ENCODE measurements at places on chromosomes 11 and 22.

DNA sequence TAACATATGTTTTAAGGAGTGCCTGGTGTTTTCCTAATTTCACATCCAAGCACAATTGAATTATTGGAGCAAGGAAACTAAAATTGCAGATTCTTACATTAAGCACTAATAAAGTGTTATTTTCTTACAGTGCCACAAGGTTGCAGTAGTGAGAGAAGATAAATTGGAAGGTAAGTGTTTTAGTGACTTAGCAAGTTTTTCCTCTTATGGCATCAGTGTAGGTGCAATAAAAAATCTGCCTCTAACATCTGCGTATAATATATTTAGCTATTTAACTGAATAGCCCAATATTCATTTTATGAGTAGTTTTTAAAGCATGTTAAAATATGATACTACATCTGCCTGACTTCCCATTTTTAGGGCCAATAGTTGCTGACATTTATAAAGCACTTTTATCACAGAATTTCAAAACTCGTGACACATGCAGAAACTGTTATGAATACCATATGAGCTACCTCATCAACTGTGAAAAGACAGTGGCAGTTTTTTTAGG is 19.0 kb downstream of the POLD3 start:
- DNase-seq, result no peak

- DNase-seq, result no peak
Observed at GRCh38 chr11:117315285-117316196, 515 bp downstream of the BACE1 start.

- no peak for DNase-seq
Observed at GRCh38 chr22:45709060-45709739, 37.6 kb downstream of the ATXN10 start.

DNA sequence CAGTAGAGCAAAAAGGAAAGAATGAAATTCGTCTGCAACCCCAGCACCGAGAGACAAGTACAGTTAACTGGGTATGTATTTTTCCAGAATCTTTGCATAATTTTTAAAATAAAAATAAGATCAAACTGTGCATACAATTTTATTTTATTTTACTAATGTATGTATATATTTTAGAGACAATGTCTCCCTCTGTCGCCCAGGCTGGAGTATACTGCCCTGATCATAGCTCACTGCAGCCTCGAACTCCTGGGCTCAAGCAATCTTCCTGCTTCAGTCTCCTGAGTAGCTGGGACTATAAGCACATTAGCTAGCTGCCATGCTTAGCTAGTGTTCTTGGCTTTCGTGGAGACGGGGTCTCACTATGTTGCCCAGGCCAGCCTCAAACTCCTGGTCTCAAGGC is 18.8 kb upstream of the DRD2 start:
- DNase-seq, result no peak

DNA sequence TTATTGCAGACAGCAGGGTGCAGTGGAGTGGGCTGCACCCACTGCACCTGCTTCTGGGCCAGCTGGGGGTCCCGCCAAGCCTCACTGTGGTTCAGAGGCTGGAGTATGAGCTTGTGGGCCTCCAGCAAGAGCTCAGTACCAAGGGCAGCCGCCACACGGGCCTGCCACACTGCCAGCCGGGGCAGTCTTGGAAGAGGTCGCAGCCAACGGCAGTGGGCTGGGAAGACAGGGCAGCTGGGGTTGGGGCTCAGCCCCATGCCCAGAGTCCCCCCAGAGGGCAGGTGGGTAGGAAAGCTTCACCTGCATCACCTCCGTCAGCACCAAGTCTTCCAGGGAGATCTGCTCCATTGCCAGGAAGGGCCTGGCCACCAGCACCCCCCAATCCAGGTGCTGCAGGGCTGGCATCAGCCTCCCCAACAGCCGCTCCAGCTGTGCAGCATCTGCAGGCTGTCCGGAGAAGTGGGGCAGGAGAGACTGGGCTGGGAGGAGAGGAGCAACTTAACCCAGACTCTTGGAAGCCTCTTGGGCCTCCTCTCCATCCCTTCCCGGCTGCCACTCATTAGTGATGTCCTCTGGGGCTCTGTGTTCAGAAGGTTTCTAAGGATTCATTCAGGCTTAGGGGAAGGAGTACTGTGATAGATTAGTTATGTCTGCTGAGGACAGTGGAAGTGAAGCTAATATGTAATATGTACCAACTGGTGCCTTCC is 1.1 kb upstream of the GSTT4 start:
- DNase-seq, result no peak

DNA sequence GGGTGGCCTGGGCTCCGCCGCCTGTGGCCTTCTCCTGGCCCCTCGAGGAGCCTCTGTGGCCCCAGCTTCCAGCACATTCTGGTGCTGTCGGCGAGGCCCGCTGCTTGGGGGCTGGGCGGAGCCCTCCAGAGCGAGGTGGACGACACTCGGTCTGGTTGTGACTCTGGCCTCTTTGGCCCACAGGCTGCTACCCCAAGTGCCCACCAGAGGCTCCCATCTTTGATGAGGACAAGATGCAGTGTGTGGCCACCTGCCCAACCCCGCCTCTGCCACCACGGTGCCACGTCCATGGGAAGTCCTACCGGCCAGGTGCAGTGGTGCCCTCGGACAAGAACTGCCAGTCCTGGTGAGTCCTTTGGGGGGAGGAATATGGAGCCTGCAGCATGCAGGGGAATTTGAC is 22.4 kb downstream of the MUC5AC start:
- no peak for DNase-seq

GRCh38 chr22:35561796-35562526 is 21.3 kb downstream of the RASD2 start:
- DNase-seq, result no peak

GRCh38 chr11:77038825-77039326 is 4.7 kb downstream of the B3GNT6 start:
- DNase-seq, result no peak

DNA sequence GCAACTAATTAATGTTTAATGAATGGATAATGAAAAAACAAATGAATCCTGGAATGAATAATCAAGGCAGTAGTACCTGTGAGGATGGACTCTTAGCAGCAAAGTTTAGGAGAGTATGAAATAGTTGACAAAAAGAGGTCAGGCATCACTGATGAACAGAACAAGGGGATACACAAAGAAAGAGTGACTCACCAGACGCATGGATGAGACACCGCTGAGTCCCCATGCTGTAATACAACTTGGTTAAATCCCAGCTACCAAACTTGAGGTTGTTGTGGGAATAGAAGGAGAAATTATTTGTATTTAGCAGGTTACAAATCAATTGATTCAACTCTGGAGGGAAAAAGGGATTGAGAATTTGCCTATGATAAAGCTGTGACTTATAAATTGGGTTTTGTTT is 976.9 kb upstream of the TENM4 start:
- no peak for DNase-seq

DNA sequence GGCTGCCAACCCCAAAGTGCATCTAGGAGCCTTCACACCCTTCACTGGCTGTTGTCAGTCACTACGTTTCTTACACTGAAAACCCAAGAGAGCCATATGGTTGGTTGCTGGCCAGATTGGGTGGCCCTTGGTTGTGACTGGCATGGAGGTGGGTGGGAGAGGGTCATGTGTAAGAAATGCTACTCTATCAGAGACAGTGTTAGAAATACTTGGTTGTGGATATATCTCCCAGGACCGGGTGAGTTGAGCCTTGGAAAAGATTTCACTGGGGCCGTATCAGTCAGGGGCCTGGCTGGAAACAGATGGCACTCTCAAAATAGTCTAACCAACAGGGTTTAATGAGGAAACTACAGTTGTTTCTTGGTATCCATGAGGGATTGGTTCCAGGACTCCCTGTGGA is 15.2 kb downstream of the ENDOD1 start:
- no peak for DNase-seq

GRCh38 chr22:37448516-37449127 is 21.3 kb upstream of the ELFN2 start:
- no peak for DNase-seq

GRCh38 chr11:18789942-18790341 is 1.7 kb downstream of the PTPN5 start:
- DNase-seq, result no peak

DNA sequence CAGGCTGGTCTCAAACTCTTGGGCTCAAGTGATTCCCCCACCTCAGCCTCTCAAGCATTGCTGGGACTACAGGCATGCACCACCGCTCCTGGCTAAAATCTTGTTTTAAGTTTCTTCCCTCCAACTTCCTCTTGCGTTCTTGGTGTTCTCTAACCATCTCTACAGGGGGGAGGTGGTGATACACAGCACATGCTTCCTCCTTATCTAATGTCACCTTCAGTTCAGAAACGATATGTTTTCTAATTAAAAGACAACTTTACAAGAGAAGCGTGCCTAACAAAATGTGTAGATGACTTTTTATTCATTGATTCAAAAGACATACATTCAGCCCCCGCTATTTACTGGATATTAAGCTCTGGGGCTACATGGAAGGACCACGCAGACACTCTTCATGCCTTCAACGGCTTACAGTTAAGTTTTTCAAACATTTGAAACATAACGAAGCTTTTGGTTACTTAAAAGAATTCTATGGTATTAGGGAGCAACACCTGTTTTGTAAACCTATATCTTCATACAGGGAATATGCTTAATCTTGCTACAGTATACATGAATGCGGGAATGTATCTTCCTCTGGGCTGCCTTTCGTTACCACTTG is 933 bp upstream of the DLAT start:
- DNase-seq, result no peak

GRCh38 chr22:40178417-40179409 is 988 bp downstream of the TNRC6B start:
- DNase-seq, result no peak

- DNase-seq, result no peak
Observed at GRCh38 chr22:45107671-45108070, 56.1 kb upstream of the NUP50 start.

- DNase-seq, result no peak
Observed at GRCh38 chr11:94297985-94298576, 6.3 kb upstream of the IZUMO1R start.

All from cerebellar nuclear complex (tissue), 1 donor.